ENCODE measurements at places on chromosomes 7 and 10.

GRCh38 chr10:75399461-75400162 lies 2.0 kb downstream of the ZNF503 start:
- DNase-seq = no peak

GRCh38 chr7:140214075-140214684 lies 37.4 kb upstream of the KDM7A start:
- no peak for DNase-seq

DNA sequence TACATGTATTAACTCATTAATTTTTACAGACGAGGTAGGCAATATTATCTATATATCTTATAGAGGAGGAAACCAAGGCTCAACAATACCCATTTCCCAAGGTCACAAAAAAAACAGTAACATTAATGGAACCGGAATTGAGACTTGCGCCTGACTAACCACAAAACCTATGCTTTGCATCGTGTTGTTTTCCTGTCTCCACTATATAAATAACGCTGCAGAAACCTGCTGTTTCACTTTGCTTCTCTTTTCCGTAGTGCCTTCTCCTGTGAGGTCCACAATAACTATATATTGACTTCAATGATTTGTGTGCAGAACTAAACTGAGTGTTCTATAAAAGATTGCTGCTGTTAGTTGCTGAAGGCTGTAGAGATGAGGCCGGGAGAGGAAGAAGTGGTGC lies 97.7 kb upstream of the RPA3 start:
- DNase-seq = no peak

DNA sequence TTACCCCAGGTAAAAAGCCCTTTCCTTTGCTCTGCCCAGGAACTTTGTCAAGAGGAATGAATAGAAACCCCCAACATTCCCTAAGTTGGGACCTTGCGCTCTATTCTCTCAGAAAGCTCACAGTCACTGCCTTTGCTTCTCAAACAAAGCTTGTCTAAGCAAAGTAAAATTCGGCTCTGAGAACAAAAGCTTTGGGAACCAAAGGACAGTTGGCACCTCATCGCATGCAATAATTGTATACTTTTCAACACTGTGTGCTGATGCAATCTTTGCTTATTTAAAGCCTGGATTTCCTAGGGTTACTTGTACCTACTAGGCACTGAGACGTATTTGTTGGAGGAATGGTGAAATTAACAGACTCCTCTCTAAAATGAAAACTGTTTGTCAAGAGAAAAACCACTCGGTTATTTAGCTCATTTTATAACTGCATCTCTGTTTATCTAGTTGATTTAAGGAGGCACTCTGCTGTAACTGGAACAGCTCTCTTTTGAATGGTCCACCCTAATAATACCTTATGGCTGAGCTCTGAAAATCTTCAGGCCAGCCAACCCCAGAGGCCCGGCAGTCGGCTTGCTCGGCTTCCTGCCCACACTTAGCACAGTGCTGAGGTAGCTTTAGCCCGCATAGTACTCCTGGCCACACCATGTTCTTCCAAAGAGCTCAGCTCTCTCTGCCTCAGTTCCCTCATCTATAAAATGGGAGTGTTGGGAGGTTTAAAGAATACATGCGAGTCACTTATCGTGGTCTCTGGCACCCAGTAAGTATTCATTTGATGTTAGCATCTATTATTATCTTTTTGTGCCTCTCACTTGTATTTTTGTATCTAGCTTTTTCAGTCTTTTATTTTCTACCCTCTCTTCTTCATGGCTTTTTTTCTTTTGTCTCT lies 80.2 kb upstream of the PRR15 start:
- DNase-seq = no peak

DNA sequence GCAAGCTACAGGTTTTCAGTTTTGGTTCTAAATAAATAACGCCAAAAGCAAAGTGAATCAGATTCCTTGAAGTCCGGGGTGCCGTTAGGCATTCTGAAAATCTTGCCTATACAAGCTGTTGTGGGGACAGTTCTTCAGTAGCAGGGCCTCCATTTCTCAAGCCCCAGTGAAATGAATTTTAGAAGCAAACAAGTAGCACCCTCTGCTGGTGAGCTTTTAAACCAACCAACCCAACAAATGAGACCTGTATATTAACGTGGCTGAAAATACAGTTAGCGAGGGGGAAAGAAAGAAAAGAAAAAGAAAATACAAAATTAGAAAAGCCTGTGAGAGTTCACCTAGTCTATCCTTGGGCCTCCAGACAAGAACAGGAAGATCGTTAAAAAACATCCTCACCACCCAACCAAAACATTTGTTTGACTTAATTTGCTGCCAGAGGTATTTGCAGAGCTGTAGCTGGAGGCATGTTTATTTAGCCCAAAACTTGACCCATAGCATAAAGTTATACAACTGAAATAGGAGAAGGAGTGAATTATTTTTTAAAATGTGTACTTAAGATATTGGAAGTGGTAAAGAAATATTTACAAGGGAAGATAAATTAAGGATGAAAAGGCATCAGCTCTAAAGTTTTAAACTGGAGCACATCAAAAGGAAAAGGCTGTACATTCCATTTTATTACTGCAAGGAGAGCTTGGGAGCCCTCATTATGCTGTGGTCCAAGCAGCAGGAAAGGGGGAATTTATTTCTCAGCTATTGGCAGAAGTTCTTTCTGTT lies 98.9 kb downstream of the DYNC1I1 start:
- DNase-seq = peak; percentile 60

Measured in NCI-H187 treated with DMSO at 0.1 percent for 48 hours (cell line).